ENCODE measurements at places on chromosomes 1 and 21.

DNA sequence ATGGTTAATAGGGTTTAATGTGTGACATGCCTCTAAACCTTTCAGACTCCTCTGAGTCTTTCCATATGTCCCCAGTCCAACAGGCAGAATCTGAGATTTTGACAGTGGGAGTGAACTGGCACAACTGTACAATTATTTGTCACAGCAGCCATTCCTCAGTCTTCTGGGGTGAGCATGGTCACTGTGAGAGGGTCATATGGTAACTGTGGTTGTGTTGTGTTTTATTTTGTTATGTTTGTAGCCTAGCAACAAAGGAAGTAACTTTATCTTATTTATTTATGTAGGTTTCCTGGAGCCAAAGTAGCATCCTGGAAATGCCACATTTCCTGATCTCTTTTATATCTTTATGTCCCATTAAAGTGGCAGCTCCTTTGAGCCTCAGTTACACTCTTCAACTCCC, 1067.9 kb downstream of the TTLL7 start:
- no peak for DNase-seq

DNA sequence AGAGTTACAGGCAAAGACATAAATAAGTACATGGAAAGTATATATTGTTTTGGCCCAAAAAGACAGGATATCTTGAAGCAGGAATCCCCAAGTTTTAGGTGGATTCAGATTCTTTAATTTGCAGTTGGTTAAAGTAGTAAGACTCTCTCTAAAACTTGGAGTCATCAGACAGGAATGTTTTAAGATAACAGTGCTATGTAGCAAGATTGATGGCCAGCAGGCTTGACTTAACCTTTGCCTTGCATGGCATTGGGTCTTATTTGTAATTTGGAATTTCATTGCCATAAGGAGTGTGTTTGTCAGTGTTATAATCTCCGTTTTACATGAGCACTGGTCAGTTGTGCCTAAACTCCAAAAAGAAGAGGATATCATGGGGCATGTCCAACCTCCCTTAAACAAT, 727.6 kb upstream of the CHRM3 start:
- no peak for DNase-seq

- DNase-seq = no peak
Observed at GRCh38 chr1:171267391-171267790, 19.1 kb downstream of the FMO1 start.

- no peak for DNase-seq
Observed at GRCh38 chr1:117643601-117644000, 37.8 kb downstream of the TENT5C start.

GRCh38 chr1:71792264-71792663, 490.1 kb downstream of the NEGR1 start:
- no peak for DNase-seq

Data from T-helper 1 cell (primary cell).